ENCODE measurements at places on chromosomes 6 and 20.

- peak; percentile 96 for DNase-seq
Measured at GRCh38 chr20:10673842-10674683, at the start of gene JAG1. TSS of gene JAG1 (minus strand) at chr20:10673999. CDS start at chr20:10673530, 469 bp downstream.

DNA sequence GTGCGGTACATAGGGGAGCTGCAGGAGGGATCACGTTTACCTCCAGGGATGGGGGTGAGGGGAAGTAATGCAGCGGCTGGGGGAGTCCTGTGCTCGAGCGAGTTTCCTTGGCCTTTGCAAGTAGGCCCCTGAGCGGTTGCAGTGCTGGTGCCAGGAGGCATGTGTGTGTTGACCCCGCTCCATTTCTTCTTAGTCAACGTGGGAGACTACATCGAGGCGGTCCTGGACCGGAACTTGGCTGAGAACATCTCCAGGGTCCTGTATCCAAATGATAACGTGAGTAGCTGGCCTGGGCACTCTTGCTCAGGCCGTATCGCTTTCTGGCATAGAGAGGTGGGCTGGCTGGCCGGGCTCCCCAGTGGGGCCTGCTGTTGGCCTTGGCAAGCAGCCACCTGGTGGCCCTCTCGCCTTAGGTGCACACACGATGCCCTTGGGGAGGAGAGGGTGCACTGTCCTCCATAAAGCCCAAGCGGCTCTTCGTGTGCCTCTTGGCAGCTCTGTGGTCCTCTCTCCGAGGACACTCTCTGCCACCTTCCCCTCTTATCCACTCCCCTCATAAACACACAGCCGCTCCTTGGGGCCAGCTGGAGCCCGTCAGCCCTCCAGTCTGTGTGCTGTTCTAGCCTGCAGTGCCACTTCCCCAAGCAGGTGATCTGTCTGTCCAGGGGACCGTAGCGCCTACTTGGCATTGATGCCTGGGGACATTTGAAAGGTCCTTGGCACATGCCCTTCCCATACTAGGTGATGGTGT lies 29.3 kb downstream of the PYGB start:
- no peak for DNase-seq

- no peak for DNase-seq
Measured at GRCh38 chr20:38700926-38701325, 23.4 kb upstream of the SLC32A1 start.

DNA sequence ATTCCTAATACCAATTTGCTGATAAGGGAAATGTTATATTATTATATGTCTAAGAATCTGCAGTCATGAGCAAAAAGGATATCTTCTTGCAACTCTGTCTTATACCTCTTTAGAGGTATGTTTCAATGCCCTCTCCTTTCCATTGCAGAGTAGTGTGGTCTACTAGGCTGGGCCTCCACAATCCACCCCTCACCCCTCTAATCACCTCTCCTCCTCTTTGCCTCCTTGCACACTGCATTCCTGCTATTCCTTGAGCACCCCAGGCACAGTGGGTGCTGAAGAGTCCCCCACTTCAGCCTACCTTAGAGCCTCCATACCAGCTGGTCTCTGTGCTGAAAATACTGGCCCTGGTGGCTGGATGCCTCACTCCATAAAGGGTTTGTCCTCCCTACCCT lies 26.9 kb downstream of the ARMC2 start:
- DNase-seq, result no peak

GRCh38 chr20:63100926-63101699 lies 94.3 kb upstream of the BHLHE23 start:
- DNase-seq, result no peak

DNA sequence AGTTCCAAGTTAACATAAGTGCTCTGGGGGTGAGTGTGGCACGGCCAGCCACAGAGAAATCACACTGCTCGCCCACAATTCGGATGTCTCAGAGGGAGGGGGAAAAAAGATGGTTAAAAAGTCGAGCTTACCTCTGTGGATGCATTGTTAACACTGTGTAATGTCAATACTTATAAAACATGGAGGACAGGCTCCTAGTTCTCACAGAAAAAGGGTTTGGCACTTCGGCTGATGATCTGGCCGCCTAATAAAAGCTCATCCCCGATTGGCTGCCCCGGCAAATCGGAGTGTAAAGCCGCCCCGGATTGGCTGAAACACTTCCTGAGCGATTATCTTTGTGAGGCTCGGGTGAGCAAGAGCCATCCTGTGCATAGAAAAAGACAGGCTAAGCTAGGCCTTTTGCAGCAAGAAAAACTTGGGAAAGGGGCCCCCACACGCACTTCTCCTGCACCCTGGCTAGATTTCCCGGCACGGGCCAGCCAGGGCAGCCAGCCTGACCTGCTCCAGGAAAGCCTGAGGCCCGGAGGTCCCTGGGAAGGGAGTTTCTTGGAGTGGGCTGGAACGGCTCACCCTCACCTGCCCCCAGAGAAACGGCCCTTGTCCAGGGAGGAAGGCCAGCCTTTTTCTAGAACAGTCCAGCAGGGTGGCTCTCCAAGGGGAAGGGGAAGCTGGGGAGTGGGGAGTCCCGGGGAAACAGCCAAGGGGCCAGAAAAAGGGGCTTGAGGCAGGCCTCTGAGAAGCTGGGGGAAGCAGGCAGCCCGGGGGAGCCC lies at the start of gene ZMYND8:
TSS of gene ZMYND8 (minus strand) at position 174 of the 770 bp plus-strand sequence. CDS start at position 145, 29 bp downstream.
- DNase-seq, result peak; percentile 89

DNA sequence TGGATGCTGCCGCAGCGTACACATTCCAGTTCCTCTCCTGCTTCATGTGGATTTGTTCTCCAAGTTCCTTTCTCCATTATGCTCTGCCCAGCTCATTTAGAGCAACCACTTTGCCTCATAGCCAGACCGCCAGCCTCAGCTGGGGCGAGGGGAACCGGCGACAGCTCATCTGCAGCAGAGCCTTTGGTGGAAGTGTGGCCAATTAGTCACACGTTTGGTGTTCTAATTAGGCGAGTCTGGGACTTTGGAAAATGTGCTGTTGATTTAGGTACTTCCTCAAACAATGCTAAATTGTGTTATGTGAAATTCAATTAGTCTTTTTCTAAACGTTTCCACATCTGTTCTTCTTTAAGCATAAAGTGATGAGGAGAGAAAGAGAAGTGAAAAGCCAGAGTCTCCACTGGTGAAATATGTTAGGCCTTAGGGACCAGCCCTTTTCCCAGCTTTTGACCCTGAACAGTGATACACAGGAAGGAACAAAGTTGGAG lies 217.9 kb downstream of the TBX18 start:
- peak; percentile 80 for DNase-seq

DNA sequence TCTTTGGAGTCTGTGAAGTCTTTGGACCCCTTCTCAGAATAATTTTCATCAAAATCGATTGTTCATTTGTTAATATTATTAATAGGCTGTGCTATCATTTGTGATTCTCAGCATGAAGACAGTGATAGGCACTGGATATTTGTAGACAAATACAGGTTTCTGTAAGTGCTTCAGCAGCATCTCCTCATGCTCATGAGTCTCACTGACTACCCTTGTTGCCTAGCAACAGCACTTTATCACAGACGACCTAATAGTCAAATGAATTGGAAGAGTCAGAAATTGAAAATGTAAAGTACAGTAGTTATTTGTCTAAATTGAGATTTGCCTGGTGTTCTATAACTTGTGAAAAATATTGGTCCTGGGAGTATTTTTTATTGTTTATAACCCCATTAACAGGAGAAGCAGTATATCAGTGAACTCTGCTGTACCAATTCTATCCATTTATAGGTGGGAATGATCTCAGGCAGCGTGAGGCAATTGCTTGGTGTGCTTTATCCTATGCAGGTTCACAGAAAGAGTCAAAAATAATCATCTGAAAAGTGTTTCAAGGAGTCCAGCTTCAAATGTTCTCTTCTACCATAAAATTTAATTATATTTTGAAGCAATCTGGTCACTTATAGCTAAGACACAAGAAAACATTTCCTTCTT lies 684.6 kb downstream of the RFPL4B start:
- peak; percentile 17 for DNase-seq

DNA sequence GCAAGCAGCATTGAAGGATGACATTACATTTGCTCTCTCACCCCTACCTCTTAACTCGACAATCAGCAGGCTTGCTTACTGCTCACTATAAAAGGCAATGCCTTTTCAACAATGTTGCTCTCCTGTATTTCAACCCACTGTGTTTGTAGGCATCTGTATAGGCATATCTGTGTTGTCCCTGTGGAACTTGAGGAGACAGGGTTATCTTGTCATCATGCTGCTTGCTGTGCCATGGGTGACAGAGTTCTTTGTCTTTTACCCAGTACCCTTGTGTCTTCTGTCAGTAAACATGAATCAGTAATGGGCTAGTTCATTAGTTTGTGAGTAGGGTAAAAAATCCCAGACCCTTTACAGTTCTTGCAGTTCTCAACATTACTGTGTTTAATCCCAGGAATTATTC lies 25.2 kb downstream of the PHF3 start:
- DNase-seq, result no peak

DNA sequence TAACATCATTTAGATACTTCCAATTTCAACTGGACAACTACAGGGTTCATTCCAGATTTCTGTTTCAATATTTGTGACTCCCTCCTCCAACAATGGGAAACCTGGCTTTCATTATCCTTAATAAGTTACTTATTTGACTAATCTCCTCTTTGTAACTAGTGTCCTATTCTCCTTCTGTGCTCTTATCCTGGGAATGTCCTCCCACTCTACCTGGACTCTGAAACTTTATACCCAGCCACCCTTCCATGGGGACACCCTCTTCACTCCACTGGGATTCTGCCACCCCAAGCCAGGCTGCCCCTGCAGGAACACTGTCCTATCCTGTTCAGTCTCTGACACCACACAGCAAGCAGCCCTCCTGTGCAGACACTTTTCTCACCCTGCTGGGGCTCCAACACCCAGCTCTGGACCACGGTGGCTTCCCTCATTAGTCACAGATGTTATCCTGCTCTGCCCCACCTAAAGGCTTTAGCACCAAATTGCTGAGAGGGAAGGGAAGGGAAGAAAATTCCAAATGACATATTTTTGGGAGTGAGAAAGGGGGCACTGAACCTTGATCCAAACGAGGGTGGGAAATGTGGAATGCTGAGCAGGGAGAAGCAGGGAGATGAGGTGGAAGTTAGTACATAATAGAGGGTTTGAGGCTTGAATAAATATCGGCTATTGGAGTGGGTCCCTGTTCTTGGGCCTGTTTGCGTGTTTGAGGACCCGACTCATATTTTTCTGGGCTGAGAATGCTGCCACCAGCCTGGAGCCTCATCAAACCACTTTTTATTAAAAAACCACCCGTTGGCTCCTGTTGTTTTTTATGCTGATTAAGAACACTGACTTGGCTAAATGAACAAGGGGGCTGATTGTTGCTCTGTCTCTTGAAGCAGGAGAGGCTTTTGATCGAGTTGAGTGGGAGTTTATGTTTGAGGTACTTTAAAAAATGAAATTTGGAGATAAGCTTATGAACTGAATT lies 54.0 kb upstream of the AKIRIN2 start:
- DNase-seq, result peak; percentile 73

- no peak for DNase-seq
Measured at GRCh38 chr20:48797850-48798747, 29.7 kb downstream of the PREX1 start.

DNA sequence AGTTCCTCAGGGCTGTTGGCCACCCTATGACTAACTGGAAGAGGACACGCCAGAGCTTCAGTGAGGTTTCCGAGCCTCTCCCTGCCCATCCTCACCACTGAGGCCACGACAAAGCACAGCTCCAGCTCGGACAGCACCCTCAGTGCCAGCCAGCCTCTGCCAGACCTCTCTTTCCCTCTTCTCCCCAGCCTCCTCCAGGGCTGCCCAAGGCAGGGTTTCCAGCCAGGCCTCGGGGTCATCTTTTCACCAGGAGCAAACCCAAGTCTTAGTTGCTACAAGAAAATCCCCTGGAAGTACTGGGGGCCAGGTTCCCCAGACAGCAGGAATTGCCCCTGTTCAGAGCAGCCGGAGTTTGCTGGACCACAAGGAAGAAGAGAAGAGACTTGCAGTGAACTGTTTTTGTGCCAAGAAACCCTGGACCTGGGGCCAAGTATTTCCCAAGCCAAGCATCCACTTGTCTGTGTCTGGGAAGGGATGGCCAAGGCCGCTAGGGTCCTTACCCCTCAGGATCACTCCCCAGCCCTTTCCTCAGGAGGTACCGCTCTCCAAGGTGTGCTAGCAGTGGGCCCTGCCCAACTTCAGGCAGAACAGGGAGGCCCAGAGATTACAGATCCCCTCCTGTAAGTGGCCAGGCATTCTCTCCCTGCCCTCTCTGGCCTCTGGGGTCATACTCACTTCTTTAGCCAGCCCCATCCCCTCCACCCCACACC lies 41.6 kb downstream of the PLAGL2 start:
- DNase-seq, result no peak

DNA sequence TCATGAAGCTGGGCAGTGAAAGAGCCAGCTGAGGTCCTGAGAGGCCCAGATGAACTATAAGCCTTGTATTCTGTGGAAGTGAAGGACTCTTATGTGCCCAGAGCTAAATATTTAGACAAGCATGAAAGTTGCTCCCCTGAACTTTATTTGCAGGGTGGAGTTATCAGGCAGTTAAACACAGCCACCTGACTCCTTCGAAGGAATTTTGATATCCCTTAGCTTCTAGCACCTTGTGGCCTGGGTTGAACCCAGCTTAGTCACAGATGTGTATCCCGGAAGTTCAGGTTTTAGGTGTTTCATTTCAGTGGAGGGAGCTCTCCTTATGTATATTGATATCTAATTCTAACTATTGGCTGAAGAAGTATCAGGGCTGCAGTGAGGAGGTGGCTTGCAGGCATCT lies 20.4 kb downstream of the NR2E1 start:
- DNase-seq, result no peak

DNA sequence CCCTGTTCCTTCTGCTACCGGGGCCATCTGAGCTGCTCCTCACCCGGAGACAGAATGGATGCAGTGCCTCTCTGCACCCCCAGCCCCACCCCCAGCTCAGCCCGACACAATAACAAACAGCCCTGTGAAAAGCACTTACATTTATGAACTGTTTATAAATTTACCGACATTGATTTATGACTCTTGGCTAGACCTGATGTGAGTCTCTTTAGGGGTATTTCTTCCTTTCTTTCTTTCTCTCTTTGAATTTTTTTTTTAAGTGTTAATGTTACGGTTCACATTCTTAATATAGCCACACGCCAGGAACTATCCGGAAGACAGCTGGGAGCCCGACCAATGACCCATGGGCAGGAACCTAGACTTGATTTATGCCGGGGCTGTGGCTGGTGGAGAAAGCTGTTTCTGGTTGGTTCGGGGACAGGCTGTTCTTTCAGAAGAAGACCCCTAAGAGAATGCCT lies 266.3 kb downstream of the CDC5L start:
- no peak for DNase-seq

DNA sequence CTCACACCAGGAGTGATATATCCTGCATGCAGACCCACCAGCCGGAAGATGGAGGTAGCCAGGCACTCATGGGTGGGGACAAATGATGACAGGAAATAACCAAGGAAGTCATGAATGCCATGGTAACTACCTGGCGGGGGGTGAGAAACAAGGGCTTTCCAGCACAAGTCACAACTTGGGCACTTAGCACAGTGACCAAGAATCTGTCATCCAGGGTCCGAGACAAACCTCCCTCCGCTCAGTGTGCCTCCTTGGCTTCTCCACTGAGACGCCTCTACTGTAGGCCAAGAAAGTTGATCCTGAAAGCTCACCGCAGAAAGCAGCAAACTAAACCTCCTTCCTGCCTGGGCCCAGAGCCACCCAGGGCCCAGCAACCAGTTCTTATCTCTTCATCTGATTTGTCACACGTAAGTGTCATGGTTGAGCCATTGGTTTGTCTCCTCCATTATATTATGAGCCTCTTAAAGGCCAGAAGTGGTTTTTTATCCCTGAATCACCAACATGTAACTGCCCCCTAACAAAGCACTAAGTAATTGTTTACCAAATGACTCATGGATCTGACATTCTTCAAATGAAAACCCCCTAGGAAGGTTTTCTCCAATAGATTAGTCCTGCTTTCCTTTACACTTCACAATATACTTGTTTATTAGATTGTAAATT lies 84.3 kb upstream of the TAB2 start:
- peak; percentile 91 for DNase-seq

GRCh38 chr6:159727717-159728445 lies 575 bp downstream of the WTAP start:
- peak; percentile 68 for DNase-seq

GRCh38 chr6:109008054-109008453 lies 86.6 kb downstream of the SESN1 start:
- no peak for DNase-seq
